Hippocampal formation (tissue), 2 donors: ENCODE measurements at places on chromosomes 5 and 9.

DNA sequence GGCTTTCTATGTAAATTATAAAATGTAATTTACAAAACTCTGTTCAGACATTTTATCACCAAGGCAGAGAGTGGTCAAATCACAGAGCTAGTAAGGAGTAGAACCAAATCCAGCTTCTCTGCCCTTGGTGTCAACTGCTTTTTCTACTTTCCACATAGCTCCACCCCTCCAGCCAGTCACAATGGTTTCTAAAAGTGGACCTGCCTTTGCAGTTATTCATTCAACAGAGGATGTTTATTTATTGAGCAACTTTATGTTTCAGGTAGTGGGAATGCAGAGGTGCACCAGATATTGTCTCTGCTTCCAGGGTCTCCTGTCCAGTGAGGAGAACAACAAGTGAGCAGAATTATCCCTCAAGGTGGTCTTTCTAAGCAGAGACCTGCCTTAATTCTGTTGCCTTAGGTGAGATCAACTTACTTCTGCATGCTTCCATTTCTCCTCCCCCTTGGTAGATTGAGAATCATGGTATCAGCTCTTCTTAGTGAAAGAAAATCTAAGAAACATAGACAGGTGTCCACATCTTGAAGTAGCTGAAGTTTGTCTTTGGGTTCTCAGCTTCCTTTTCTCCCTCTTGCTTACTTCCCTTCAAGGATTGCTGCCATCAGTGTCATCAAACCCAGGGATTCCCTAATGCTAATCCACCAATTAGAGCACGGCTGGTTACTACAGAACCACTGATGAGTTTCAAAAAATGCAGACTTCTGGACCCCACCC lies 17.2 kb upstream of the PDCD1LG2 start:
- DNase-seq: no peak

DNA sequence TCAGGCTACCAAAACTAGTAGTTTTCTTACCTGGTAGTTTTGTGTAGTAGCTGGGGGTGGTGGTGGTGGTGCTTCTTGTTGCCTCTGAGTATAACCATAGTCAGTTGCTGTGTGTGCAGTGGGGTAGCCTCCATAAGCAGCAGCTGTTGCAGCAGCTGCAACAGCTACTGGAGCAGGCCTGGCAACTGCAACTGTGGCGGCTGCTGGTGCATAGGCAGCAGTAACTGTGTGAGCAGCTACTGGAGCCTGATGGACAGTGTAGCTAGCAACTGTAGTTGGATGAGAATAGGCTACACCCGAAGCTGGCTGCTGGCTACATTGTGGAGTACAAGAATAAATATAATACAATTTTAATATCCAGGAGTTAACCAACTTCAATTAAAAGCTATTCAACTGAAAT lies 24.7 kb downstream of the ZFR start:
- no peak for DNase-seq

DNA sequence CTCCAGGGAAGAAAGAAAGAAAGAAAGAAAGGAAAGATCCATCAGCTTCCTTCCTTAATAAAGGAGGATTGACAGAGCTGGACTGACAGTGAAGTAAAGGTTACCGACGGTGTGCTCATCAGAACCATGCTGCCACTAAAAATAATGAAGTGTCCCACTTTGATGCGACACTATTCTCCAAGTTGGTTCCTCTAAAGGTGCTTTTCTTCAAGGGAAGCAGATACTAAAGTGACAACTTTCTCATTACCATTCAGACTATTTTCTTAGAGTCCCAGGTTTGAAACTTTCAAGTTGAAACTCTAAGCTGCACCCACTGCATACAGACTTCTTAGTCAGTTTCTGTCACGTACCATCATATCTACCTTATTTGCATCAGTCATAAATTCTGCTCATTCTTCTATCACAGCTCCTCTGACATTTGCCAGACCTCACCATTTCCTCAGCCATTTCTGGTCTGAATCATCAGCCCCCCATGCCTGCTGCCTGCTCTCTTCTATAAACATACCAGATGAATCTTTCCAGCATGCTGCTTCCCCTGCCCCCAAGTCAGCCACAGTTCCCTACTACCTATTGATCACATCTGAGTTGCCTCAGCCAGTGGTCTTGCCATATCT lies 177.6 kb downstream of the DEPDC1B start:
- no peak for DNase-seq

- no peak for DNase-seq
These were observed 4.4 kb upstream of the ZDHHC11 start for GRCh38 chr5:854966-855743.

DNA sequence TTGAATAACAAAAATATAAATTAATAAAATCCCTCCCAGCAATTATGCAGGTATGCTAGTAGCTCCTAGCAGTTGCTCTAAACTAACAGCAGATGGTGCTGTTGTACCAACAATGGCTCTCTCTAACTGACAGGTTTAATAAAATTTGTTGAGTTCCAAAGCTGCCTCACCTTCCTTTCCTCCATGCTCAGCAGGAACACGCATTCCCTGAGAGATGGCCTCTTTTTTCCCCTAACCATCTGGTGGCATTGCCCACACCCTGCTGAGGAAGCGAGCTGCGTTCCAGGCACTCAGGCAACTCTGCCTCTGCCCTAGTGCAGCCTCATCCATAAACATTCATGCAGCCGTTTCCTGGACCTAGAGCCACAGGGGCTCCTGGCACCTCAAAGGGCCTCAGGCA lies 106.2 kb downstream of the KLHL3 start:
- peak; percentile 61 for DNase-seq

GRCh38 chr5:82459626-82460025 lies 181.5 kb upstream of the RPS23 start:
- DNase-seq: no peak

DNA sequence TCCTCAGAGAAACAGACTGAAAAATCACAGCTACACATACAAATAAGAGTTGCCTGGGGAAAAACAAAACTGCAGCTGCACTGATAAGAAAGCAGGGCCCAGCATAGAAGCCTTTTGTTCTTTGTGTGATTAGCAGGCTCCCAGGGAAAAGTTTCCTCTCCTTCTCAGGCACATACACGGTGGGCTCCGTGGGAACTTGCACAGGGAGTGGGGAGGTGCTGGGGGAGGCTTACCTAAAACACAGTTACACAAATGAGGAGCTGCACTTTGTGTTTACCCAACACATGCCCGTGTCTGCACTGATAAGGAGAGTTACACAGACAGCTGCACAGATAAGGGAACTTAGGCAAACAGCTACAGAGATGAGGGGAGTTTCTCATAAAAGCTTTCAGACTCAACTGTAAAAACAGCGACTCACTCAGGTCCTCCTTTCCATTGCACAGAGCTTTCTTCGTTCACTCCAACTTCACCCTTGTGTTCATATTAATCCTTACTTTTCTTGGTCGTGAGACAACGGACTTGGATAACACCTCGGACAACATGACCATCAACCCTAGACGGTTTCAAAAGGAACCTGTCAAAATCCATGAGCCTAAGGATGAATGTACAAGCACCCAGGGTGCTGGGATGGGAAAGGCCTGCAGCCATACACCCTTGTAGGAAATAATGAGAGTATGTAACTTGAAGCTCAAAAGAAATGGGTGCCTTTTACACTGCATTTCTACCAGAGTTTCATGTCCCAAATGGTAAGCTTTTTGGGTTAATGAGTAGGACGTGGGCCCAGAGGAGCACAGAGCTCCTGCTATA lies 50.8 kb downstream of the SERINC5 start:
- peak; percentile 29 for DNase-seq

- DNase-seq: no peak
These were observed 271.8 kb downstream of the ZNF608 start for GRCh38 chr5:124474528-124475215.

DNA sequence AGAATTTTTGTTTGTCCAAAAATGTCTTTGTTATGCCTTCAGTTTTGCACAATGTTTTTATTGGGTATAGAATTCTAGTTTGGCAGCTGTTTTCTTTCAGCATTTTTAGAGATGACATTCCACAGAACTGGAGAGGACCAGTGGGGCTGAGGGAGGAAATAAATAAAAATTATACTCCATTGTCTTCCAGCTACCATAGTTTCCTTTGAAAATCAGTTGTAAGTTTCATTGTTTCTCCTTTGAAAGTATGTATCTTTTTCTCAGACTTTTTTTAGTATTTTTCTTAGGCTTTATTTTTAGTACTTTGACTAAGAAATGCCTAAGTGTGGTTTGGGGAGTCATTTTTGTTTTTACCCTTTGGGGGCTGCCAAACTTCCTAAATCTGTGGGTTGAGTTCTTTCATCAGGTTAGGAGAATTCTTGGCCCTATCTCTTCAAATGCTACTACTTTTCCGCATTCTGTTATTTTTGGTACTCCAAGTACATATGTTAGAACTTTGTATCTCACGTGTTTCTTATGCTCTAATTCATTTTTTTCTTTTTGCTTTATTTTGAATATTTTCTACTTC lies 15.2 kb upstream of the FBLL1 start:
- DNase-seq: no peak

GRCh38 chr9:104302775-104303174 lies 201.3 kb upstream of the OR13F1 start:
- DNase-seq: no peak

DNA sequence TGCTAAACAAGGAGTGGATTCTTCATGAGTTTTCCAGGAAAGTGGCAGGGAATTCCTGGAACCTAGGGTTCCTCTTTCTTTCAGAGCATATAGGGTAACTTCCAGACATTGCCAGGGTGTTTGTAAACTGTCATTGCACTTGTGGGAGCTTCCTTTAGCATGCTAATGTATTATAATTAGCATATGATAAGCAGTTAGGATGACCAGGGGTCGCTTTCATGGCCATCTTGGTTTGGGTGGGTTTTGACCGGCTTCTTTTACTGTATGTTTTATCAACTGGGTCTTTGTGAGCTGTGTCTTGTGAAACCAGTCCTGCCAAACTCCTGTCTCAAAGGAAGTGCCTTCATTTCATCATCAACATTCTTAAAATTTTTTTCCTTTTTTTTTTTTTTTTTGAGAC lies 11.9 kb upstream of the MELK start:
- DNase-seq: no peak

DNA sequence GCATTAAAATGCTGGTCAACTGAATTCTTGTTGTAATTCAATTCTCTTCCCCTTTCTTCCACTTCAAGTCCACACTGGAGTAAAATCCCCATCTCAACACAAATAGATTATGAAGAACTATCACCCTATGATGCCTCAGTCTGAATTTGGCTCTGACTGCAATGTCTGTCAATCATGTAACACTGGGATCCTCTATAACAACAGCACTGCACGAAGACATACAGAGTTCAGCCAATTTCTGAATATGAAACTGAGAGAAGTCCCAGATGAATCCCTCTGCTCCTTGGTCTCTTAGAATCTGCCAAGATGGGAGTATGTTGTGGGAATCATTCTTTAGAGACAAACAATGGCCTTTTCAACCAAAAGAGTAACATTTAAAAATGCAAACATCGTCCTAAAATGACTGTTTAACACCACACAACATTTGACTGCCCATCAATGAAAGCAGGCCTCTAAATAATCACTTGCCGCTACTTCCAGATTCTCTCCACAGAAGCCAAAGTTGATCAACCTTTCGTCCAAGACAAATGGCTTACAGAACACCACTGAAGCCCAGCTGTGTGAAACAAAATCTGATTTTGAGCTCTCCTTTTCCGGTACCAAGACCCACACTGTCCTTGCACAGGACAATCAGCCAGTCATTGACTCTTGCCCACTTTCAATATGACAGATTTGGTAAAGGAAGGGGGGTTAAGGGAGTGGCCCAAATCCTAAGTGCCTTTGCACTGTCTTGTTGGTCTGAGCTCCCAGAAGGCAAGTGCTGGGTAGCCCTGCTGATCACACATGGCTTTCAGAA lies 258.0 kb downstream of the EBF1 start:
- DNase-seq: no peak

GRCh38 chr5:151293624-151294023 lies 9.9 kb downstream of the SLC36A3 start:
- DNase-seq: no peak

DNA sequence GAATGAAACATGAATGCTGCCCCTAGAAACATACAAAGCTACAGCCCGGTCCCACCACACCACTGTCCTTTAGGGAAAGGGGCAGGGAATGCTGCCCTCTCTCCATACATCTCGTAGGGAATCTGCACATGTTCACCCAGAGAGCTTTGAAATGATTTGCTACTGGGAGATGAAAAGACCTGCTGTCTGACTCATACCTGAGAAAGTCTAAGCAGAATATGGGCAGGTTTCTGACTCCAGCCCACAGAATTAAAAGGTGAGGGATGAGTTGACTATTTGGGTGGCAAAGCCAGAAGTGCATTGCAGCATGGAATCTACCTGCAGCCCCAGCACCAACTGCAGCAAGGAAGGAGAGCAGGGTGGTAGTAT lies 297.9 kb downstream of the TLE1 start:
- no peak for DNase-seq

DNA sequence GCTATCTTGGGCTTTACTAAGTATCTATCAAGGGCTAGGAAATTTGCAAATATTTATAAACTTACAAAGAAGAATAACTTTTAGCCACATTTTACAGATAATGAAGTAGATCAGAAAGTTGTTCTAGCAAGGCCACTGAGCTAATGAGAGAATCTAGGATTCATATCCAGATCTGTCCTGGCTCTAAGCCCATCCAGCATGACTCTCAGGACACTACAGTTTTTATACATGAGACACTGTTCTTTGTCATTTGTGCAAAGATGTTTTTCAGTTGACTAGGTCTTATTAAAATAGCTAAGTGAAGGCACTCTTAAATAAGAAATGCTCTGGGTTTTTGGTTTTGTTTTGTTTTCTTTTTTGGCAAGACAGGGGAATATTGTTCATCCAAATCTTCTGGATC lies 273.1 kb downstream of the GABRB2 start:
- DNase-seq: no peak

GRCh38 chr5:1789834-1790471 lies 9.7 kb downstream of the MRPL36 start:
- no peak for DNase-seq

- DNase-seq: no peak
These were observed 56.0 kb downstream of the TRPC7 start for GRCh38 chr5:136309376-136309775.

- no peak for DNase-seq
These were observed 49.2 kb upstream of the RPL26L1 start for GRCh38 chr5:172909931-172910502.

- DNase-seq: no peak
These were observed 11.9 kb downstream of the SYK start for GRCh38 chr9:90813523-90813922.

DNA sequence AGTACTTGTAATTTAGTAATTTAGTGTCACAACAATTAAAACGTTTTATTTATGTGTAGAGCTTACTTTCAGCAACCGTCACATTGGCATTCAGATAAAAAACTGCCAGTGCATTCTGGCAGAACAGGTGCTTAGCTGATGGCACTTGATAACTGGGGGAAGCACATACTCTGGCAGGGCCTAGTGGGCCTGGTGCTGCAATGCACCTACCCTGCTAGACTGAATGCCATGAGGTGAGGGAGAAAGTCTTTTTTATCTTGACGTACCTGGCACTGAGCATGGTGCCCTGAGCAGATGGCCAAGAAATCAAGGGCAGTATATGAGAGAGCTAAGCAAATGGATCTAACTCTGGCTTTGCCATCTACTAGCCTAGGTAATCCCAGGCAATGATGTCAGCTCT lies 280.6 kb upstream of the EFNA5 start:
- DNase-seq: no peak

GRCh38 chr5:143228597-143229293 lies 174.7 kb downstream of the NR3C1 start:
- no peak for DNase-seq
